Spinal cord (tissue), 10 donors: ENCODE measurements at places on chromosomes 12 and 14. TPM values are rescaled to one million over a fixed set of nuclear protein-coding genes. Genes with fewer than 3 reads are reported as not detected.

- no peaks in the 10 kb centered on the region for H3K27me3 ChIP-seq
- H3K4me3 ChIP-seq, result no peak overlapping the region
- peaks cover 24% of the 10 kb centered on the region for H3K4me1 ChIP-seq
- H3K36me3 ChIP-seq, result no peaks in the 10 kb centered on the region
- H3K27ac ChIP-seq, result no peak overlapping the region
- DNase-seq, result no peak
These were observed 219.5 kb downstream of the KIF26A start for GRCh38 chr14:104357689-104358527.

The POLE2 gene
- polyA plus RNA-seq, result 14.8 TPM

- H3K27ac ChIP-seq, result no peak overlapping the region
- H3K36me3 ChIP-seq, result no peaks in the 10 kb centered on the region
- H3K4me1 ChIP-seq, result peaks cover 3% of the 10 kb centered on the region
- no peaks in the 10 kb centered on the region for H3K27me3 ChIP-seq
These were observed 8.1 kb downstream of the LPAR5 start for GRCh38 chr12:6627616-6628015.

The KRT85 gene
- polyA plus RNA-seq, result not detected
